GM04504 (cell line): ENCODE measurements at places on chromosomes 3 and 15.

DNA sequence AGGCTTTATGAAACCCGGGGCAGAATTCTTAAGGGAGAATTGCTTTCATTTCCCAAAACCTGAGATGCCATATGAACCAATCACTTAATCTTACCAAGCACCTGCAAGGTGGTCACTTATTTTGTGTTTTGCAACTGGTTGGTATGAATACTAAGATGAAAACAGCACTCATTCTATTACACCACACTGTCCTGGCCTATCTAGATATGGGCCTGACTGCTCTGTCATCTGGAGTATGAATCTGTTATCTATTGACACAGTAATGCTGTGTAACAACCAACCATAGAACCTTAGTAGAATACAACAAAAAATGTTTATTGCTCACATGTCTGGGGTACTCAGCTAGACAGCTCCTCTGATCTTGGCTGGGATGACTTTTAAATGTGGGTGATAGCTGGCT lies 74.8 kb downstream of the TMEM266 start:
- DNase-seq: no peak

DNA sequence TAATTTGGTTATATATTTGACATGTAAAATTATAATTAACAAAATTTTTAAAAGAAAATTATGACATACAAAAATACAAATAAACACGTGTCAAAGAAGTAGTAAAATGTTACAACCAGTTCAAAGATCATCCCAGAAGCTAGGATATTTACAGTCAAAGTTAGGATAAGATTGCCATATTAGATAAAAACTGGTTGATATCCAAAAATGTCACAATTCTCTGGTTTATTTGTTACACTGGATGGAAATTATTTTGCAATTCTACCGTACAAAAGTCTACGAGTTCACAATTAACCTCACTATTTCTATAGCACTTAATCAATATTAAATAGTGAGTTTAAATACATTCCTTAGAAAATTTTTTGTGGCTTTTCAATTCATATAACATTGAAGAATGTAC lies 673.8 kb downstream of the GBE1 start:
- DNase-seq: no peak

DNA sequence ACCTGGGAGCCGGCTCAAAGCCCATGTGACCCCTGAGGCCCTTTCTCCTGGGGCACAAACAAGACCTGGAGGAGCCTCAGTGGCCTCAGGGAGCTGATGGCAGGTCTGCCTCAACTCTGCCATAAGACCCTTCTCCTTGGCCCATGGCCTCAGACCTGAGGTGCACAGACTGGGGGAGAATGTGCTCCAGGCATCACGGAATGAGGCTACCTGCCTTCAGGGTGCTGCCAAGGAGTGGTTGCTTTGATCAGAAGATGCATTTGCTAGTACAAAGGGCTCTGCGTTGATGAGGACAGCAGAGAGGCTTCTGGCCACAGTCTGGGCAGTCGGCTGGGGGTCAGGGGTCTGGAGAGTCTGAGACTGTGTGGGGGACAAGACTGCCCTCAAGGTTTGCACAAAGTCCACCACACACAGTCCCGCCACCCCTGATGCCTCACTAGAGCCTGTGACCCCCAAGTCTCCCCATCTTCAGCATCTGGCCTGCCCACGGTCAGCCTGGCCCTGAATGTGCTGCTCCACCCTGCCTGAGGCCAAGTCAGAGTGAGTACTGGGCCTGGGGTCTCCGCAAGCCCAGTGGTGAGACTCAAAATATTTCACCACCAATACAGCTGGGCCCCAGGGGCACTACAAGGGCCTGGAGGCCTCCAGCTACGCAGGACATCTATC lies 26.6 kb downstream of the ALDH1L1 start:
- DNase-seq: no peak

DNA sequence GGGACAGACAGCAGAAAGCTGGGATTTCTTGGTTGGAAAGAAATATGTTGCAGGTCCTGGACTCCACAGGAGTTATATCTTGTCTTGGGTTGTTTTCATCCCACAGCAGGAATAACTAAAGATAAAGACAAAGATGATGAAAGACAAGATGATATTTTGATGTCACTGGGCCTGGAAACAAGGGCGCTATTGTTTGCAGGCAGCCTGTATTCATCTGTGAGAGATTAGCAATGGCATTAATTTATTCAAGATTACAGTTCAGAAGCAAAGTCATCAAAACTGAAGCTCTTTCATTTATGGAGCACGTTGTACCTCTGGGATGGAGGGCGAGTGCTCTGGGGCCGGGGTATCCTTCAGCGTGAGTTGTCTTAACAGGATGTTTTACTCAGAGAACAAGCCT lies 213.8 kb downstream of the LRTM1 start:
- DNase-seq: no peak

DNA sequence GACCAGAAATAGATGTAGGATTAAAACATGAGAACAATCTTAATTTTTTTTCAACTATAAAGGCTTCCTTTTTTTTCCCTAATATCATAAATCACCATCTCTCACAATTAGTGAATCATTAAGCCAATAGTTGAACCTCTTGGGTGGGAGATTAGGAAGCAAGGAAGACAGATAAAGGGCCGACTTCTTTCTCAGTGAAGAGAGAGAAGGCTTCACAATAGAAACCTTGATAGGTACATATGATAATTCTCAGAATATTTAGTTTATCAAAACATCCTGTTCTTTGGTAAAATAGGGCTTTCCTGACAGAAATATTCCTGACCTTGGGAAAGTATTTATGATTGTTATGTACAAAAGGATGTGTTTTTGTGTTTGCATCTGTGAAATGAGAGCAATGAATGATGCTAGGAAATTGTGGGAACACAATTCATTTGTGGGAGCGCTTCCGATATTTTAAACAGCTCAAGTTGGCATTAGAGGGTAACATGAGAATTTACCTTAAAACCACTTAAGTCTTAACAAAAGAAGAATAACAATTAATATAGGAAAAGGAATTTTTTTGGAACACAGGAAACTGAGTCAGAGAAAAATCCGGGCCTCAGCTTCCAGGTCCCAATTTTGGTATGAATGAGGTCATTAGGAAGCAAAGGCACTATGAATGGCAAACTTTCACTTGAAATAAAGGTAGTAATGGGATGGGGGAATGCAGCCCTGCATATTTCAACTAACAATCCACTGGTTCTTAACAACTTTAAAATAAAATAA lies 263.2 kb upstream of the TGFBR2 start:
- DNase-seq: no peak

GRCh38 chr3:58567251-58567515 lies 10.0 kb downstream of the FAM107A start:
- no peak for DNase-seq

DNA sequence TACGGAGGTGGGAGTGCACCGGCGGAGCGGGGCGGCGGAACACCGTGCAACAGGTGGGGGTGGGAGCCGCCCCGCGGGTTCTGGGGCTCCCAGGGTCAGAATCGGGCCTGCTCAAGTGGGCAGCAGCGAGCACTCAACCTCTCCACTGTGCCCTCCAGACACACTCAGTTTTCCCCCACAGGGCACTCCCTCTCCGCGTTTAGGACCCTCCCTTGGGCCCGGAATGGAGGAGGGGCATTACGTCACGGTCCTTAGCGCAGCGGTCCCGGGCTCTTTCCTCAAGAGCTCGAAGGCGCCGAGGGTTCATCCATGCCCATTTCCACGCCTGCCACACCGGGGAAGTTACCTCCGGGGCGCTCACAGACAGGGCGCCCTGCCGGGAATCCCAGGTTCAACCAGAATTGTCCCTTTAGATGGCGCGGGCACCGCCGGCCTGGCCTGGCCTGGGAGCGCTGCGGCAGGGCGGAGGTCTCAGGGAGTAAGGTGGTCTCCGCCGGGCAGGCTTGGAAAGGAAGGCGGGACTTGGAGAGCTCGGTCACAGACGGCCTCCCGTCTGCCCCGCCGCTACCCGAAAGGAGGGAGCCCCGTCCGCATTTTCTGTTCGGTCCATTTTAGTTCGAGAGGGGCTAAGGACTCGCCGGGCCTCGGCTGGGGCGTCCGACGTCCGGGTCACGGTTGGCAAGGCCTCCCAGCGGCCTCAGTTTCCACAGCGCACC lies 5.1 kb downstream of the RNU6-1 start:
- DNase-seq: no peak

DNA sequence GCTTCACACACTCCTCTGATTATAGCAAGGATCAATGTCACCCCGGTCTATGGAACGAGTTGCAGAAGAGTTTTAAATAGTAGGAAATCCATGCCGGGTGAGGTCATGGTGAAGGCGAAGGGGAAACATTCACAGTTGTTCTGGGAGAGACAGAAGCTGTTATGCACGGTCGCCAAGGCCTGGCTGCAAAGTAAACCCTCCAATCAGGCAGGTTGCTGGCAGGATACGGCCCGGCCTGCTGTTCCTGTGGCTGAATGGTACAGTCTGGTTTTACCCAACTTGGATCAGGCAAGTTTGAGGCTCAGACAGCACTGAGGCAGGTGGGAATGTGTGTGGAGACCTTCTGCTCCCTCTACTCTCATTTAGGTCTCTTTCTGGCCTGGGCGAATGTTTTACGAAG lies 45.3 kb upstream of the ATP2B2 start:
- no peak for DNase-seq

- DNase-seq: no peak
These were observed 177.5 kb downstream of the STT3B start for GRCh38 chr3:31710123-31710803.

- no peak for DNase-seq
These were observed 233.2 kb downstream of the OCA2 start for GRCh38 chr15:27865926-27866325.

DNA sequence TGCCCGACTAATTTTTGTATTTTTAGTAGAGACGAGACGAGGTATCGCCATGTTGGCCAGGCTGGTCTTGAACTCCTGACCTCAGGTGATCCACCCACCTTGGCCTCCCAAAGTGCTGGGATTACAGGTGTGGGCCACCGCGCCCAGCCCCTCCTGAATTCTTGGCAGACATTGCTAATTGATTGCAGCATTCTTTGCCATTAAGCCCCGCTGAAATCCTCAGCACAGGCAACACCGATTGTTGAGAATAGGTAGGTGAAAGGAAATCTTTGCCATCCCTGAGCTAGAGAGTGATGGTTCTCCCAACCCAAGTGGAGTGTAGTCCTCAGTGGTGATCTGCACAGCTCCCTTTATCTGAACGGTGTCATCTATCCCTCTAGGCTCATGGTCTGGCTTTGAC lies 1.6 kb downstream of the MAN2A2 start:
- DNase-seq: no peak

- no peak for DNase-seq
These were observed 22.0 kb downstream of the PRR23E start for GRCh38 chr3:127214975-127215374.
